Stimulated activated CD8-positive, alpha-beta memory T cell treated with anti-CD3 and anti-CD28 coated beads, Interleukin-12 subunit alpha, Interleukin-12 subunit beta, amount 100 ng/mL, for 4 hours (primary cell): ENCODE measurements at places on chromosomes 7 and 10.

- no peak for DNase-seq
These were observed 72.4 kb upstream of the LOXL4 start for GRCh38 chr10:98340261-98340939.

DNA sequence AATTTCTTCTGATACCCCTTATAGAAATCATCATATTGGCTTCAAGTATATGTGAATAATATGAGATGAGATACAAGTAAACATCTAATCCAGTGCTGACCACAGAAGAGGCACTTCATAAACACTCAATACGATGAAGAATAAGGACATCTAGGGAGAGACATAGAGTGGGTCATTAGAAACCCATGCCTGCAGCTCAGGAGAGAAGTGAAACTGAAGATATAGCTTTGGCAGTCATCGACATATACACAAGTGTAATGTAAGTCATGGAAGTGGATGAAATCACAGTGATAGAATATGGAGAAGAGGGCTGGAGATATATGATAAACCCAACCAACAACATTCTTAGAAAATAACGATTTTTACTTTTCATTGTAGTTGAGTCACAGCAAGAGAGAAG, 665.0 kb downstream of the PARD3 start:
- DNase-seq, result no peak

DNA sequence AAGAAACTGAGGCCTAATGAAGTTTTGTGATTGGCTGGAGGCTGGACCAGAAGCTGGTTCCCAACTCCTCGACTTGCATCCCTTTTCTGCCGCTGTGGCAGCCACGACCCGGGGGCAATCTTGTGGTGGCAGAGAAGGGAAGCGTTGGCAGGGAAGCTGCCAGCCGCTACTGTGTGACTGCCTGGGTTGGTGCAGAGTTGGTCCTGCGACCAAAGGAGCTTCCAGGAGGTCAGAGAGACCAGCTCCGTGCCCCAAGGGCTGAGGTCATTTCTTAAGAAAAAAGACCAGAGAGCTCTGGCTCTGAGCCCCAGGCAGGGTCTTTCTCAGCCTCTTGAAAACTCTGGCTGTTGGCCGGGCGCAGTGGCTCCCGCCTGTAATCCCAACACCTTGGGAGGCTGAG, 47.2 kb downstream of the PRF1 start:
- DNase-seq, result no peak

GRCh38 chr7:157854066-157854891, 517.5 kb downstream of the DNAJB6 start:
- DNase-seq, result no peak

DNA sequence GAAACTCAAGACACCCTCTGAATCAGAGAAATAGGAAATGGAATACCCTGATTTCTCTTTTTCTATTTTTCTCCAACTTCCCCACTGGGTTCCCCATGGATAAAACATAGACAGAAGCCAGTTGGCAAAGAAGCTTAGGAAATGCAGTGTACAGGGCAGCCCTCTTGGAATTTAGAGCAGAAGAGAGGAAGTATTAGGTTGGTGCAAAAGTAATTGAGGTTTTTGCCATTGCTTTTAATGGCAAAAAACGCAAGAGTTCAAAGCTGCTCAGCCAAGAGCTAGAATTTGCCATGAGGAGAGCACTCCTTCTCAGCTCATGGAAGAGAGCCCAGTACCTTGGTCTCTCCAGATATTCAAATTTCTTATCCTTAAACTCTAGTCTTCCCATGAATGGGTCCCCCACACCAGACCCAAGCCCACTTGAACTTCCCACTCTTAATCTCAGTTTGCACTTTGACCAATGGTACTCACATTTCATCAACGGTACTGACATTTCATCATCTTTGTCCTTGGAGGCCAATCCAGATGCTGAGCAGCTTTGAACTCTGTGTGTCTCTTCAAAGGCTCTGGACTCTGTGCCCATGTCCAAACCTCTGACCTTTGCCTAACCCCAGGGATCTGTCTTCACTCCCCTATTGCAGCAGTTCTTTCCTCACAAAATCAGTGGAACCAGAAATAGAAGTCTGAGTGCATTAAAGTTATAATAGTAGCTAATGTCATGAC, 73.2 kb upstream of the PPP1R3C start:
- DNase-seq, result no peak

DNA sequence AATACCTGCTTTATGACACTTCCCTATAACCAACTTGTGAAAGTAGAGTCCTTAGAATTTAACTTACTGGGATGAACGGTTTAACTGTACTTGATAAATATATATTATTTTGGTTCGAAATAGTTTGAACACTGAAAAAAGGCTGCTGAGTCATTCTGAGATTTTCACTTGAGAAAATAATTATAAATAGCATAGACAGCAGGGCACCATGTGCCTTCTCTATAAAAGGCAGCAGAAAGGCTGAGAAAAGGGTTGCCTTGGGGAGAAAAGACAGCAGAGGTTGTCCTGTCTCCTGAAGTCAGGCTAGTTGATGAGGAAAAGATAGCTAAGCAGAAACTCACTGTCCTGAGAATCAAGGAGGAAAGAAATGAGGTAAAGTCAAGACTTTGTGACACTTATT, 92.4 kb downstream of the CTTNBP2 start:
- DNase-seq, result no peak

DNA sequence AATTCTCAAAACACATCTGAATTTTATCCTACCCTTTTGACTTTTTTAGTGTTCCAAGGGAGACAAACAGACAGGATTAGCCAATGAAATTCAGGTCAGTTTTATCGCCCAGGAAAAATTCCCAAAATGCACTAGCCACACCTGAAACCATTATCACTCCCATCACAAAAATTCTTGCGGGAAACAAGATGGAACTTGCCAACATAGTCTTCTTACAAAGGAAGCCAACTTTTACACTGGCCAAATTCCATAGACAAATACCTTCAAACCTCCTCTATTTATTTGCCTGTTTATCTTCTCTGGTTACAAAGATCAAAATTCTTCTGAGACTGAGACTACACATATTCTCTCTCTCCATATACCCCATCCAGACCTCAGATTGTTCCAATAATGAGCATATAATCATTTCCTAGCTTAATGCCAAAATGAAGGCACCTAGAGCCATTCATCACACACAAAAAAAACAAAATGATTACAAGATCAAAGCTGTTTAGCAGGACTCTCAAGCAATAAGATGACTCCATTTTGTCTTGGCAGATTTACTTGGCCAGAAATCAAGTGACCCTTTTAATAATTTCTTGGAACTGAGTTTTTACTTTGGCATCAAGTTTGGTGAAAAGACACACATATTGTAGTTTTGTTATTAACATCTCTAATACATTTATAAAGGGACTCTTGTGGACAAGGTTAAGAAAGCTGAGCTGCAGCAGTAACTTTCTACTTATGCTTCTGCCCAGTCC, 30.2 kb downstream of the MET start:
- no peak for DNase-seq

DNA sequence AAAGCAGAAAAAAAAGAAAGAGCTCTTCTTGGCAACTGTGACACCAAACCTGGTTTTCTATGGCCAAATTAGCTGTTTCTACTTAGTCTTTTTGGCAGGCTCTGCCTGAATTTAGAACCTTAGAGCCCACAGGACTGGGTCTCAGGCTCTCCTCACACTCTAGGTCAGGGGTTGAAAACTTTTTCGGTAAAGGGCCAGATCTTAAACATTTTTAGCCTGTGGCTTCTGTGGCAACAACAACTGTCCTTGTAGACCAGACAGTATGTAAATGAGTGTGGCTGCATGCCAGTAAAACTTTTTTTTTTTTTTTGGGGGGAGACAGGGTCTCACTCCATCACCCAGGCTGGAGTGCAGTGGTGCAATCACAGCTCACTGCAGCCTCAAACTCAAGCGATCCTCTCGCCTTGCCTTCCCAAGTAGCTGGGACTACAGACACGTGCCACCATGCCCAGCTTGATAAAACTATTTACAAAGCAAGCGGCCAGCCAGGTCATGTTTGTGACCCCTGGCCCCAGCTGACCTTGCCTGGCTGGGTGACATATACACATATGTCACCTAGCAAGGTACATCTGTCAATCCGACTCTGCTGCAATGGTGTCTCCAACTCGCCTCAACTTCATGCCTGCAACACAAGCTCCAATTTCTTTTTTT, 17.4 kb downstream of the KPNA7 start:
- no peak for DNase-seq

GRCh38 chr7:101173752-101174244, 6.3 kb downstream of the NAT16 start:
- DNase-seq, result no peak

GRCh38 chr10:116589926-116590325, 833 bp upstream of the PNLIPRP1 start:
- DNase-seq, result no peak

GRCh38 chr10:92894081-92894655, 45.8 kb downstream of the EXOC6 start:
- no peak for DNase-seq

GRCh38 chr7:142822714-142823113, 32.2 kb upstream of the EPHB6 start:
- DNase-seq, result no peak

DNA sequence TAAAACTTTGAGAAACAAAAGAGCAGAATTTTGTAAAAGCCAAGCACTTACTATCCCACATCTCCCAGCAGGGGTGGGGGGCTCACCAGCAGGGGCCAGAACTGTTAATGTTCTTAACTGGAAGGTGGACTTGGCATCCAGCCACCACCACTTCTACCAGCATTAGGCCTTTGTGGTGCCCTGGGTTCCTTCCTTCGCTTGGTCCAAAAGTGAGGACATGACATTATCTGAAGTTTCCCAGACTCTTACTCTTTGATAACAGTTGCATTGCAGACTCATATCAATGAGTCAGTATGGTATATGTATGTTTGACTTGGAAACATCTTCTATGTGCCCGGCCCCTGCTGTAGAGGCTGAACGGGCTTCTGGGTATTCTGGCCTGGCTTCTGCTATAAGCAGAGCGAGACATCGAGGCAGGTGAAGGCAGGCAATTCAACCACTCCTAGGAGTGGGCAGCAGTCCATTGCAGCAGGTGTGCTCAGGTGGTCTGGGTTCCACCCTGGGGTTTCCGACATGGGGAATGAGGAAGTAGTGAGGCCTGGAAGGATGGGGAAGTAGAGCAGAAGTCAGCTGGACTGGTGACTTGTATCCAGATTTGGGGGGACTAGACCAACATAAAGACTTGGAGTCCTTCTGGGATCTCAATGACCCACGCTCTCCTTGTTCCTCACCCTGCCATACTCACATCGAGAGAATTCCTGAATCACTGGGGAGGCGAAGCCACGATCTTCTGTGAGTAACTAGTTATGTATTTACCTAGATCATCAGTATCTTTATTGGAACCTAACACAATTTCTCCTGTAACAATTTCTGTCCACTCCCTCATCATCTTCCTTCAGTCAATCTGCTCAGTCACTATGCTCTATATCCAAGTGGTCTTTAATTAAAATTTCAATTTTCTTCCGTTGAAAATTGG, 4.1 kb downstream of the ZNF777 start:
- DNase-seq, result no peak

GRCh38 chr7:155342313-155342712, 44.6 kb downstream of the INSIG1 start:
- no peak for DNase-seq

- no peak for DNase-seq
These were observed 94.9 kb downstream of the AKR1D1 start for GRCh38 chr7:138170959-138171703.

- no peak for DNase-seq
These were observed 182.7 kb upstream of the LYZL2 start for GRCh38 chr10:30812018-30812851.

GRCh38 chr10:125102821-125103220, 57.5 kb downstream of the CTBP2 start:
- DNase-seq, result no peak

- no peak for DNase-seq
These were observed at the start of gene MCMBP for GRCh38 chr10:119872610-119872859. Gene MCMBP, minus strand, starts transcription at chr10:119872843. Its CDS starts 259 bp downstream, at chr10:119872584.

- DNase-seq, result no peak
These were observed 28.5 kb upstream of the CROT start for GRCh38 chr7:87316846-87317552.

DNA sequence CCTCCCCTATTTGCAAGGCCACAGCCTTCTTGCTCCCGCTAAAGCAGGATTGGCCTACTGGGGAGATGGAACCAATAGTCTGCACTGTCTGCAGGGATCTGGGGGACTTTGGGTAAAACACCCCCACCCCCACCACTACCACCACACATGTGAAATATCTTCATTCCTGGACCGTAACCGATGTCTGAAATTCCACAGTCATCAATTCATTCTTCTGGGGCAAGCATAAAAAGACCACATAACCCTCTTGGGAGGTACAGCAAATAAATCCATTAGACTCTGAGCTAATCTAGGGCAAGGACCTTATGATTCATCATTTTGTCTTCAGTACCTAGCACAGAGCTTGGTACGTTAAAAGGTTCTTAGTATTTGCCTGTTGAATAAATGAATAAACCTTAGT, 307.8 kb downstream of the GPAM start:
- DNase-seq, result no peak

GRCh38 chr10:131087464-131088215, 223.9 kb downstream of the TCERG1L start:
- DNase-seq, result no peak

- DNase-seq, result no peak
These were observed 177.2 kb downstream of the SEM1 start for GRCh38 chr7:96532428-96532935.

- no peak for DNase-seq
These were observed 159.3 kb downstream of the NRCAM start for GRCh38 chr7:108296911-108297310.

DNA sequence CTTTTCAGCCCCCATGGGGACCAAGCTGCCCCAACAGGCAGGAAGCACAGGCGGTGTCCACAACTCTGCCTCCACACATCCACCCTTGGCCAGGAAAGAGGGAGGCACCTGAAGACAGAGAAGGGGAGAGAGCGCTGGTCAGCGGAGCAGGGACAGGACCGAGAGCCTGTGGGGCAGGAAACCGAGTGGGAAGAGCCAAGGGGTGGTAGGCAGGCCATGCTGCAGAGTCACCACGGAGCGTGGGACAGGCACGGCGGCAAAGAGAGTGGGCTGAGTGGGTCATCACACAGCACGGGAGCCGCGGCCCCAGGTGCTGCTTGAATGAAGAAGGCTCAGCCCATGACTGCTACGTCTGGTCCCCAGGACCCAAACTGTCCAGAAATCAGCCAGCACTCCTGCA, 109.8 kb downstream of the PTPRN2 start:
- DNase-seq, result no peak

DNA sequence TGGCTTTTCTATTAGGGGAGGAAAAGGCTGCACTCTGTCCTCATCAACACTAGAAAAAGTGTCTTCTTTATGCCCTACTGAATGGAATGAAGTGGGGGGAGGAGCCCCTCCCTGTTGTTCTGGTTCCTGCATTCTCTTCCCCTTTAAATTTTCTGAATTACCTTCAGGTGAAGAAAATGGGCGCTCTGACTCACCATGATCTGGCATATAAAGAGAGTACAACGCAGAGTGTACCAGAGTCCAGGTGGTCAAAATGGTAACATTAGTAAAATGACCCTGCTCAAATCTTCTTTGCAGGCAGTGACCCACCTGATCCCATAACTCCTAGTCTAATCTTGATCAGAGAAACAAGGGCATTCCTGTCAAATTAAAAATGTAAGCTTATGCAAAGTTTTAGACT, 80.7 kb downstream of the THSD7A start:
- DNase-seq, result no peak

GRCh38 chr7:133575726-133576440, 323.0 kb downstream of the EXOC4 start:
- no peak for DNase-seq
